Caudate nucleus (tissue), 63 donors: ENCODE measurements at places on chromosomes 2 and 18.

DNA sequence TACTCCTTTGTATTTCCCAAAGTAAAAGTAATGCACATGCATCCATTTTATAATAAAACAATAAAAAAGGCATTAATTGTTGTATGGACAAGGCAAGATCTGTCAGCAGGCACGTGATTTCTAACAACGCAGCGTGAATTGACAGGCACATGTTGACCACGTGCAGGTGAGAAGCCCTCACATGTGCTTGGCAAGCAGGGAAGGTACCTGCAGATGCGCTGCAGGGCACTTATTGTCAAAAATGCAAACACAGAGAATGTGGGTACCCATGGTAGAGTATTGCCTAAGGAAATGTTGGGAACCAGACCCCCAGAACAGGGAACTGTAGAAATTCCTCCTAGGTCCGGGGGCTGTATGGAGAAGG lies 515.0 kb upstream of the HS6ST1 start:
- no peak for DNase-seq

DNA sequence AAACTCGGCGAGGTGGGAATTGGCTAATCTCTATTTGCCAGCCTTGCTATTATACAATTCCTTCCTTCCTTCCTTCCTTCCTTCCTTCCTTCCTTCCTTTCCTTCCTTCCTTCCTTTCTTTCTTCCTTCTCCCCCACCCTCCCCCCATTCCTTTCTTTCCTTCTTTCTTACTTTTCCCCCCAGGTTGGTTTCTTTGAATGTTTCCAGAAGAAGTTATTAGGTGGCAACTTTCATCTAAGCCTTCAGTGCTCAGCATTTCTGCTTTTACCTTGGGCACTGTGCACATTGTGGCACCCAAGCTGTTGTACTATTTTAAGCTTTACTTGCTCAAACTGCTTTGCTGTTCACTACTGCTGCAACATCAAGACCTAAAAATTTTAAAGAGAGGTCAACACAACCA lies 17.2 kb upstream of the CSRNP3 start:
- DNase-seq, result no peak

DNA sequence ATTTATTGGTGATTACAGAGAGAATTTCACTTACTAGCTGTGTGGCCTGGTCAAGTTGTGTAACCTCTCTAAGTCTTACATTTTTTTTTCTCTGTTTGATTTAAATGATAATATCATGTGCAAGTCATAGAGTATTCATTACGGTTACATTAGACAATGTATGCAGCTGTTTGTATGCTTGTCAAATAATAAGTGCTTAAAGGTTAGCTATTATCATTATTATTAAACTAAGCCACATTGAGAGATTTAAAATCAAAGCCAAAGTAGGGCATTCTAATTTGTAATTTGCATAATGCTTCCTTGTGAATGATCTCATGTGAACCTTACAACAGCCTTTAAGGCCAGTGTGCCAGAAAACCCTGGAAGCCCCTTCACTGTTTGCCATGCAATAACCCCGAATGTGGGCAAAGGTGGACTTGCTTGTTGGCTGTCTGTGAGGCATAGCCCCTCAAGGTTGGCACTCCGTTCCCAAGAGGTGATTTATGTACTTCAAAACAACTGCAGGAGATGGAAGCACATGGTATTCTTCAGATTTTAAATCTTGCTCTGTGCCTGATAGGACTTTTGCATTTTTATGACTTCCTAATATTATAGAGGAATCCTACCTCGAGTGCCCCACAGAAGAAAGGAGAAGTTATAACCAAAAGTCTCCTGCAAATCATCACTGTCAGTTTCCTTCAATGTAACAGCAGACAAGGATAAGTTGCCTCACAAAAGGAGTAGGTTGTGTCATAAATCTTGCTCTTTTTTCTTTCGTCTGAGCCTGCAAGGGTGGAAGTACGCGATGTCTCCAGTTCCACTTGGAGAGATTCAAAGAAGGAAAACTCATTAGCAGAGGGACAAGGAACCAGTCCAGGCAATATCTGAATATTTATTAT lies 272.0 kb downstream of the TGIF1 start:
- no peak for DNase-seq

- no peak for DNase-seq
These were observed 106.9 kb downstream of the LIPG start for GRCh38 chr18:49668574-49669275.

- no peak for DNase-seq
These were observed 121.2 kb downstream of the OSBPL6 start for GRCh38 chr2:178315488-178315948.

DNA sequence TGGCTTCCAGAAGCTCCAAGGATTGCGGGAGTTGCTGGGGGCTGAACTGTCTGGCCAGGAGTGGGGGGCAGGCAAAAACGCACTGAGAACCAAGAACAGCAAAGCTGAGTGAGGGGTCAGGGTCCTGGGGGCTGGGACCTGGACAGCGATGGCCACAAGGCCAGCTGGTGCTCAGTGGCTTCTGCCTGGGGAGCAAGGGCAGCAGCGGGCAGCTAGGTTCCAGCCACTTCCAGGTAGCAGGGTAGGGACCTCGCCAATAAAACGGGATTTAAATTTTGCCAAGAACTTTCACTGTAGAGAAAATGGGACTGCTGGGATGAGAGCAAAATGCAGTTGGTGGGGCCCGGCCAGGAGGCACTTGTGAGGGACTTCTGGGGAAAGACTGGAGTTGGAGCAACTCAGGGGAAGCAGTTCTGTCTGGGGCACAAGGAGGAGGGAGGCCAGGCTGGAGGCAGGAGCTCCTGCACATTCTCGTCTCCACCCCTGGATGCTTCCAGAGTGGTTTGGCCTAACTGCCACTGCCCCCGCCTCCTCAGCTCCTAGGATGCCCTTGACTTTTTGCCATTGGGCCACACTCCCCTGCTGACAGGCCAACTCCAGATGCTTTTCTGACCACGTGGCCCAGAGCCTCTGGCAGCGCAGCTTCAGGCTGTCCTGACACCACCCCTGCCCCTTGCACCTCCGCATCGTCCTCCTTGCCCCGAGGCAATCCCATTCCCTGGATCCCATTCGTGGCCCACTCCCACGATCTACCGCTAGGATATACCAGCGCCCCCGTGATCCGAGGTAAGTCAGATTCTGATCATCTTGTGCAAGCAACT lies 5.5 kb upstream of the CCDC74A start:
- DNase-seq, result no peak

DNA sequence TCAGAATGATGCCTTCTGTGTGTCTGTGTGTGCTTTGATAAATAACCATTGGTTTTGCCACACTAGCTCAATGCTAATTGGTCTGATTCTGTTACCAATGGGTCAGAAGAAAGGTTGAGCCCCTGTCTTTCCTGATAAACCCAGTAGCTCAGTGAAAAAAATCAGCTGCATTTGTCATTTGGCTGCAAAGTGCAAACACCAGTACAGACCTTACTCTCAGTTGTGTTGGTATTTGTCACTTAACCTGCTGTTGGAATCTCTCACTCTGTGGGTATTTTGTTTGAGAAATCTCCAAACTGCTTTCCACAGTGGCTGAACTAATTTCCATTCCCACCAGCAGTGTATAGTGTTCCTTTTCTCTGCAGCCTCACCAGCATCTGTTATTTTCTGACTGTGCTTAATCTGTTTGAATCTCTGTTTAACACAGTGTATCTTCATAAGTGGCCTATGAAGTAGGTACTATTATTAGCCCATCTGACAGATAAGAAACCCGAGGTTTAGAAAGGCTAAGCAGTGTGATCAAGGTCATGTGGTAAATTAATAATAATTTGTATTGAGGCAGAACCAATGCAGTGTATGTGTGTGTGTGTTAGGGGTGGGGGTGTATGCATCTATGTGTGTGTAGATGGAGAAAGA lies 26.7 kb downstream of the LIMS1 start:
- no peak for DNase-seq

DNA sequence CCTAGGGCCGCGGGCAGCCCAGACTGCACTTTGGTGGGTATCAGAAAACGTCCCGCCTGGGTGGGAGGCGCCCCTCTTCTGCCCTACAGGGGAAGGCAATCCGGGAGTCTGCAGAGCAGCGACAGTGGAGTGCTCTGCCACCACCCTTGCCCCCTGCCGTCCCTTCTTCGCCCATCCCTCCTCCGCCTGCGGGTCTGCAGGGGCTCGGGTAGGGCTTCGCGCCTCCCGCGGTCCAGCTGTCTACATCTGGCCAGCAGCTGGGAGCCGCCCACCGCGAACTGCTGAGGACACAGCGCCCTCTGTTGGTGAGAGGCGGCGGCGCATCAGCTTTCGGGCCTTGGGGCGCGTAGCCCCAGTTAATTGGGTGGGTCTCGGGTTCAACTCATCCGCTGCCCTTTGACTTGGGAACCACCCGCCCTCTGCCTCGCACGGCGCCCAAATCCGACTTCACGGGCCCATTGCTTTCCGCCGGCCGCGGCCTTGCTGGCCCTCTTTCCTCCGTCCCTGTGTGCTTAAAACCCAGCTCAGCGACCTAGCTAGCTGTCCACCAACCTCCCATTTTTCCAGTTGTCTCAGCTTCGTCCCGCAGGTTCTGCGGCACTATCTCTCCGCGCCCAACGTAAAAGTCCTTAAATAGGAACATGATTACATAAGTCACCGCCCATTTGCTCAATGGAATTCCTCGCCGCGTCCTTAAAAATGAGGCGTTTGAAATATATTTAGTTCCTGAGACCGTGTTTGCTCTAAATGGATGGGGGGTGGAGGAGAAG lies 17.6 kb downstream of the WNT10A start:
- peak; percentile 13 for DNase-seq

DNA sequence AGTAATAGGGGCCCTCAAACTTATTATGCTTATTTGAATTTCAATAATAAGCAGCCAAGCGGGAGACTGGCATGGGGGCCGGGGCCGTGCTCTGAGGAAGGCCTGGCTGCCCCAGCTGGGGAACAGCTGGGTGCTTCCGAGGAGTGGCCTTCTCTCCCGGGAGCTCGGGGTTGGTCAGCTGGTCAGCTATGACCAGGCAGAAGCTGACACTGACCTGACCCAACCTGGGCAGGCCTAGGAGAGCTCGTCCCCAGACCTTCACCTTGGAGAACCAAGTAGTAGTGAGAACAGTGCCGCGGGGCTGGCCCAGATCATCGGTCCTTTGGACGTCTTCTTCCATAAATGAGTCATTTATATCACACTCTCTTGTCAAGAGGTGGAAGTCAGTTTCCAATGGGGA lies 36.1 kb downstream of the RRM2 start:
- DNase-seq, result no peak

GRCh38 chr2:98489971-98490962 lies 45.6 kb downstream of the INPP4A start:
- DNase-seq, result no peak

DNA sequence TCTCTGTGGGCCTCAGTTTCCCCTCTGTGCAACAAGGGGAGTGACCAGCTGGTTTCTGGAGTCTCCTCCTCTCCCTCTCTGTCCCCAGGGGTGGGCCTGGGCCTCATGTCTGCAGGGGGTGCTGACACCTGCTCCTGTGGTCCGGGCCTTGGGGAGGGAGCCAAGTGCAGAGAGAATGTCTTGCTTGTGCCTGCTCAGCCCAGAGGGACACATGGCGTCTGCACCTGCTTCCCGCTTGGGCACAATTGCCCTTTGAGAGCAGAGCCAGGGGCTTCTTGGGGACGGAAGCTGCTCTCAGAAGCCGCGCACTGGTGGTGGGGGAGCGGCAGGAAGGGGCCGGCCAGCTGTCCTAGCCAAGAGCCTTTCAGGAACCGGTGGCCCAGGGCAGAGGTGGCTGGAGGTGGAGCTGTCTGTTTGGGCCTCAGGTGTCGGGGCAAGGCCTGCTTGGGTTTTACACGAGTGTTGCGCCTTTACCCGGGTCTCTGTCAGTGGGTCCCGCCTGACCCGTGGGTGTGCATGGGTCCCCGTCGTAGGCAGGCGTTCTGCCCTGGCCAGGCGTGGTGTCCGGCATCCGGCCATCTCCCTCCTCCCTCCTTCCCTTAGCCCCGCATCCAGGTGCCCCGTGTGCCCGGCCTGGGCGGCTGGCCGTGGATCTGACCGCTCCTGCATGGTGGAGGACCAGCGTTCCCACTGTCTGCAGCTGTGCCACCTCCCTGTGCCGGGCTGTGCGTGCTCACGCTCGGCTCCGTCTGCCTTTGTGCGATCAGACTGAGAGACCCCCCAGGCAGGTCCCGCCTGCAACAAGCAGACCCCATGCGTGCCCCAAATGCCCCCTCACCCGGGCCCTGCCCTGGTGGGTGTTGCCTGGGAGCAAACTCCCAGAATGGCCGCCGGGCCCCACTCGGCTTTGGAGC lies 4.0 kb downstream of the NEU4 start:
- peak; percentile 32 for DNase-seq

DNA sequence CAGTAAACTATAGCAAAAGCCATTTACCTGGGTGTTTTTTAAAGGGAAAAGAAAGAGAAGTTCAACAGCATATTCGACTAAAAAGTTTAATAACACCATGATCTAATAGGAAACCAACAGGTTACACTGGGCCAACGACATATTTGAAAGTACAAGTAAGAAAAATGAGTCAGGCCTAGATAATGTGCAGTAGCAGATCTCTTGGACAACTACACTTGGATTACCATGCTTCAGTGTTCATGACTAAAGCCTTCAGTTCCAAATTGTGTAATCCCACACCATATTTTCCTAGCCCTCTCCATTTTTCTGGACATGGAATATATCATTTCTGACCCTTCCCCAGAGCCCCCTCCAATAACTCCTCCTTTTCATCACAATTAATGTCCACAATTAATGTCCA lies 39.1 kb upstream of the FIGN start:
- no peak for DNase-seq

DNA sequence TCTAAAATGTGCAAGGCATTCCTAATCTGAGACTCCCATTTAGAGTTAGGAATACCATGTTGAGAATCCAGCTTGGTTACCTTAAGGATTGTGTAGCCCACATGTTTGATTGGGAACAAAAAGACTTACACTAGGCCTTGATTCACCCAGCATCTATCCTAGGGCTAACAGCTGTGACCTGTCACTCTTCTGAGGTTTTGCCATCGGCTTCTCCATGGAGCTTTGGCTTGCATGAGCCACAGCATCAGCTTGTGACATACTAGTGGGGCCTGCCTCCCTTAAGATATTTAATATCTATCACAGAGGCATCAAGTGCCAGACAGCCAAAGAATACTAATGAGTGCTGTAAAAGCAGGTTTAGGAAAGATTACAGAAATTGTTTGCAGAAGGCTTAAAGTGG lies 241.3 kb upstream of the UBE2E3 start:
- DNase-seq, result no peak

GRCh38 chr2:171187819-171188218 lies 27.1 kb upstream of the TLK1 start:
- no peak for DNase-seq
